ENCODE measurements at places on chromosomes 6 and 20.

DNA sequence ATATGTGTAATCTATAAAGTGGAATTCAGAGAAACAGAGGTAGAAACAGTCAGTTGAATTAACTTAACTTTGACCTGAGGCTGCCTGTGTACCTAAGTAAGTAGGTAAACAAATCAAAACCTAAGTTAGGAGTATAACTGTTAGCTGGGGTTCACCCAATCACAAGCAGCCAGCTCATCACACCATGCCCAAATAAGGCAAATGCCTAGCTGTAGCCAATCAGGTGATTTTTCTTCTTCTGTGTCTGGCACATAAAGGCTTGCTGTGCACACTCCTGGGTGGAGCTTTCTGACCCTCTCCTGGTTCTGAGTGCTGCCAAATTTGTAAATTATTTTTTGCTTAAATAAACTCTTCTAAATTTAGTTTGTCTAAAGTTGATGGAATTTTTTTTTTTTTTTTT, 54.7 kb upstream of the TRIM39 start:
- DNase-seq: no peak

DNA sequence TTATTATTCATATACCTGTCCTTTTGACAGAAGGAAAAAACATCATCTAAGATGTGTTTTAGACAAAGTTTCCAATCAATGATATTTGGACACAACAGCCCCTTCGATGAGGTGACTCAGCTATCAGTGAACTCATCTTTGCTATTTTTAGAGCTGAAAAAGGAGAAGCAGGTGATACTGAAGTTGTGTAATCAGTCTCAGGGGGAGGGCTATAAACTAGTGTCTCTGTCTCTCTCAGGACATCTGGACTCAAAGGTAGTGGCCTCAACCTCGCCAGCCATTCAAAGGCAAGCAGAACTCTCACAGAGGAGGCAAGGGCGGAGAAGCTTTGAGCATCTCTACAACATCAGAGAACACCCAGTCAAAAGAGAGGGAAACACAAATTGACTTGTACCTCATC, 135.4 kb downstream of the BFSP1 start:
- DNase-seq: no peak

GRCh38 chr6:101845621-101846020, 452.1 kb downstream of the GRIK2 start:
- no peak for DNase-seq

- DNase-seq: no peak
These were observed 1.5 kb downstream of the CCND3 start for GRCh38 chr6:41939848-41940758.

DNA sequence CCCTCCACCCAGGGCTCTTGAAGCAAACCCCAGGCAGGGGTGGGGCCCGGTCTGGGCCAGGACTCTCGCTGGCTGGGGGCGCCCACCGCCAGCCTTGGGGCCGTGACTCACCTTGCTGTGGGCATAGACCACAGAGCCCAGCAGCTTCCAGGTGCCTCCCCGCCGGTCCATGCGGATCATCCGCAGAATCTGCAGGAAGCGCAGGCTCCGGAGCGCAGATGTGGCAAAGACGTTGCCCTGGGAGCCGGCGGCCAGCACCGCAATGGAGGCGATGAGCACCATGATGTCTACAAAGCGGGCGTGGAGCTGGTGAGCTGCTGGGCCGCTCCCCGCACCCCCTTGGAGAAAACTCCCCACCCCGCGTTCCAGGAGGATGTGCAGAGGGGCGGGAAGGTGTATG, 27.9 kb downstream of the KCNQ2 start:
- no peak for DNase-seq

GRCh38 chr6:55046869-55047422, 127.4 kb upstream of the HCRTR2 start:
- no peak for DNase-seq

DNA sequence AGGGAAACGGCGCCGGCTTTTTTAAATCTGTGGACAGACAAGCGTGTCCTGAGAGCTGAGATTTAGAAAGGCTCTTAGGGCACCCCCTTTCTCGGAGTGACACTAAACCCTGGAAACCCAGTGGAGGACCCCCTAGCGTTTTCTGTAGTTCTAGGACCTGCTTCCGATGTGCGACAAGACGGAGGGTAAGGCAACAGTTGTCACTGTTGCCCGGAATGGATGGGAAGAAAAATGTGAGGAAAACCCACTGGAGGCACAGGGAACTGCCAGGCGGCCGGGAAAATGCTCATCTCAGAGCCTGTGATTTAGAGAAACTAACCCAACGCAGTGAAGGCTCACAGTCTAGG, 551 bp upstream of the ATP5F1E start:
- DNase-seq: no peak

DNA sequence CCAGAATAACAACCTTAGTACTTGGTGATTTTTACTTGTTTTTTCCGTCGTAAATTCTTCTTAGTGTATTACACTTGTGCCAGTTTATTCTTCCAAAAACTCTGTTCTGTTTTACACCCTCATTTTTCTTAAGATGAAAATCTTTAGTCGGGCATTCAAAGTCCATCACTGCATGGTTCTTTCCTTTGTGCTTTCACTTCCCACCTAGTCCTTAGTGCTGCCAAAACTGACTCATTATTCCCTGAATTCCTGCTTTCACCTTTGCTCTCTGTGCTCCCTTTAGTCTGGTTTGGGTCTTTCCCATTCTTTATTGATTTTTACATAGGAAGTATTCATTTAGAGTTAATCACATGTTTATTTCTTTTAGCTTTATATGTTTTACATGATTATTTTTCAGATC, 3.3 kb downstream of the TRMT11 start:
- DNase-seq: no peak

- DNase-seq: no peak
These were observed 7.9 kb downstream of the RIN2 start for GRCh38 chr20:19765913-19766312.

DNA sequence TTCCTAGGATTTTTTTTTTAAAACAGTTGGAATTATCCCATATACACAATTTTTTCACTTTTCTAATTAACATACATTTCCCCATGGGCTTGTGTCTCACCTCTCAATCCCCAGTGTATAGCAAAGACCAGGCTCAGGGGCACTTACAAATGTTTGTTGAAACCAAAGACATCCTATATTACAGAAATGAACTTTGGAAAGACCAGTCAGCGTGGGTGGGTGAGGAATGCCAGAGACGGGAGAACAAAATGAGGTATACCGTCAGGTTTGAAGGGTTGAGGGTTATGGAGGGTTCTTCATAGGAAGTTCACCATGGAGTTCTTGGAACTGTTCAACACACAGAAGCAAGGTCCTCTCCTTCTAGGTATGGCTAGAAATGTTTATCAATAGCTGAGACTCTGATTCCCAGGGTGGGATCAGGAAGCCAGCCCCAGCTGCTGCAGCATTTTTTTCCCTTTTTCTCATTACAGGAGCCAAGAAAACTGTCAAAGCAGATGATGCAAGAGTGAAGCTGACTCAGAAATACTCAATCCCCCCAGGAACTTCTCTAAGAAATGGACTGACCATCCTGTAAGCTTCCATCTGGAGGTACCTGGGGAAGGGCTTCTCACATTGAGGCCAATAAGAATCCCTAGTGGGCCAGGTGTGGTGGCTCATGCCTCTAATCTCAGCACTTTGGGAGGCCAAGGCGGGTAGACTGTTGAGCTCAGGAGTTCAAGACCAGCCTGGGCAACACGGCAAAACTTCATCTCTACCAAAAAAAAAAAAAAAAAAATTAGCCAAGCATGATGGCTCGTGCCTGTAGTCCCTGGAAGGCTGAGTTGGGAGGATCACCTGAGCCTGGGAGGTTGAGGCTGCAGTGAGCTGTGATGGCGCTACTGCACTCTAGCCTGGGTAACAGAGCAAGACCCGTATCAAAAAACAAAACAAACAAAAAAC, 15.9 kb upstream of the TBC1D20 start:
- DNase-seq: no peak

DNA sequence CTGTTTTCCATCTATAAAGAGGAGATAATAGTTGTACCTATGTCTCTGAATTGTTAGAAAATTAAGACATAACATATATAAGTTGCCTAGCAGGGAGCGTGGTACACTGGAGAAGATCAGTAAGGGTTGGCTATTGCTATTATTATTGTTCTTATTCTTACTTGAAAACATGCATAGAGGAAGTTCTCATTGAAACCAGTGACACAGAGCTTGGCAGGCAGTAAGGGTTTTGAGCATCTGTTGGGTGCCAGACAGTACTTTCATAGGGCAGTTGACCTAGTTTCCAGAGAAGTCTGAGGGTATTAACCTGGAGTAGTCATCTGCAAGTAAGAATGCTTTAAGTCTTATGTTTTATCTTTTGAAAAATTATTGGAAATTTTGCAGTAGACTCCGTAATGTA, 13.3 kb upstream of the SGK1 start:
- no peak for DNase-seq

- DNase-seq: no peak
These were observed 32.3 kb downstream of the TULP4 start for GRCh38 chr6:158344534-158344933.

Data from stimulated activated CD8-positive, alpha-beta memory T cell treated with anti-CD3 and anti-CD28 coated beads, Interleukin-4, amount 100 ng/mL, for 4 hours (primary cell).